GM06990 (cell line): ENCODE measurements at places on chromosomes 1 and 21.

DNA sequence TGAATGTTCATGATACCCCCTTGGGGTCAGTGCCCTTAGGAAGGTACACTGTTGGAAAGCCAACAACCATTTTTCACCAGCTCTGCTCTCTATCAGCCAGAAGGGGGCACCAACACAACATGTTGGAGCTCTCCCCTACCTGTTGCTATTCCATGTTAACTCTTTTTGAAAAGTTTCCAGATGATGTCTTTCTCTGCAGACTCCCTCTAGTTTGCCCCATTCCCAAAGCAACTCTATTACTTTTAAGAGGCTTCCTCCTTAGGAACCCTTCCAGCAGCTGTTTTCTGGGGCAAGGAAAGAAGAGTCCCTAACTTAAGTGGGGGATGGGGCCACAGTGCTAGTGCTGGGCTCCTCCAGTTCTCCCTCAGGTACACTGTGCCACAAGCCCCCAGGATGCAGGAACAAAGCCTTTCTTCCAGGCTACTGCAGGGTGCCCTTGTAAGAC lies 22.9 kb upstream of the NDC1 start:
- DNase-seq = no peak

DNA sequence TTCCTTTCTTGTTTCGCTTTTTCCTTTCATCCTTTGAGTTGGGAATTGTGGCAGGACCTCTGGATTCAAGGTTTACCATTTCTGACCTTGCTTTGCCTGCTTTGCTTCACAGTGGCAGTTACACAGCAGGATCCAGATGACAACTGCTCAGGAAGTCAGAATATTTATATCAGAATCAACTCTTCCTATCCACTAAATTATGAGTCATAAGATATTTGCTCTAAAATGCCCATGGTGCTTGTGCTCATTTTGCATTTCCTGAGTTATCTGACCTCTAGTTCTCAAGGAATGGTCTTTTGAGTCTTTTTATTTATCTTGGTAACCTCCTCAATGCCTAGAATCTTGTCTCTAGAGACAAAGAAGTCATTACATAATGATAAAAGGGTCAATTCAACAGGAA lies 290.8 kb downstream of the LRRC7 start:
- no peak for DNase-seq

- no peak for DNase-seq
Measured at GRCh38 chr1:83718338-83718737, 280.6 kb downstream of the TTLL7 start.

- no peak for DNase-seq
Measured at GRCh38 chr1:33257207-33257771, 997 bp downstream of the ZNF362 start.

- no peak for DNase-seq
Measured at GRCh38 chr1:74145086-74145485, 52.9 kb downstream of the LRRIQ3 start.

DNA sequence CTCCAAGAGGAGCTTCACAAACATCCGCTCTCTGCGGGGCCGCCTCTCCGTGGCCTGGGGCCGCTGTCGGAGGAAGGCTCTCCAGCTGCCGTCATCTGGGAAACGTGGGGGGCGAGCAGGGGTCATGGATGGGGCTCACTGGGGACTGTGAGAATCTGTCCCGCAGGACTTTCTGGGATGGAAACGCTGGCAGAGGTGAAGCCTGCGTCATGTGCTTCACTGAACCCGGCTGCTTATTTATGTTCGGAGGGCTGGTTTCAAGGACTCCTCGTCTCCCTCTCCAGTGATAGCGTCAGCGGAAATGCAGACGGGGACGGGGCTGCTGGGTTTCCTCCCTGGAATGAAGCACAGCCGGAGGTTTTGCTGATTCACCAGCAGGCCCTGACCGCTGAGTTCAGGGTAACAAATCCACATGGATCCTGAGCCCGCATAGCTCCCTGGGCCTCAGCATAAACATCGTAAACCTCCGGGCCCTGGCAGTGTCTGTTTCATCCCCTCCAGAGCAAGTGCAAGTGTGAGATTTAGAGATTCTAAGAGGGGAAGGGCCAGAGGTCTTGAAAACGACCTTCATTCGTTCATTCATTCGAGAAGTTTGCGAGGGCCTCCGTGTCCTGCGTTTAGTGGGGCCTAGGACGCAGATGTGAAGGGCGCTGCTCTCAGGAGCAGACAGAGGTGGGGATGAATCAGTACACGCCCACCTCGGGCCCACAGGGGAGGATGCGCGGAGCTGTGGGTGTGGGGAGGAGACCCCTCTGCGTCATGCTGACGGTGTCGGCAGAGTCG lies 7.0 kb upstream of the POFUT2 start:
- no peak for DNase-seq

DNA sequence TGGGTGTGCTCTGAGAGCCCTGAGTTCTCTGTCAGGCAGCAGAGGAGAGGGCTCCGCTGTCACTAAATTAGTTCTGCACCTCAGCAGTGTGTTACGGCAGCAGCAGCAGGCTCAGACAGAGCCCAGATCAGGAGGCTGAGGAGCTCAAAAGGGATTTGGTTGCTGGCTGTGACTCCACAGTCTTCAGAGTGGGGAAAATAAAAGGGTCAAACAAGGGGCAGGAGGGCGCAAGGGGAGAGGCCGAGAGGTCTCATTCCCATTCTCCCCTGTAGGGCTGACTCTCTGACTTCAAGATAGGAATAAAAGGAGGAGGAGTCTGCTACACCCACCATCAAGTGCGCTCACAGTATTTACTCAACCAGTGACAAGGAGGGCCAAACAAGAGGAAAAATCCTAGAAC lies 9.2 kb upstream of the SLC45A3 start:
- no peak for DNase-seq

GRCh38 chr1:24101796-24102586 lies 9.9 kb downstream of the MYOM3 start:
- DNase-seq = no peak

DNA sequence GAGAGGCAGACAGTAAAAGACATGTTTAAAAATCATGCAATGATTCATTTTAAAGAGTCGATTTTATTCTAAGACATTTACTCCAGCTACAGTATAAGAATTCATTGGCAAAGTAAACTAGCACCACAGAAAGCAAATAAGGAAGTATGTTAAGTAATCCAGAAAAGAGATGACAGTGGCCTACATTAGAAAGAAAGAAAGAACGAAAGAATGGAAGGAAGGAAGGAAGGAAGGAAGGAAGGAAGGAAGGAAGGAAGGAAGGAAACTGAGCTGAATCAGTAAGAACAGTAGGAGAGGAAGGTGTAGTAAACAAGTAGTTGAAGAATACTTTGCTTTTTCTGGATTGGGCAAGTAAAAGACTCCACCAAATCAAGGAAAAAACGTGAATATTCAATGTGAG lies 62.2 kb downstream of the ZZZ3 start:
- no peak for DNase-seq

- no peak for DNase-seq
Measured at GRCh38 chr1:245074898-245075297, 79.9 kb upstream of the KIF26B start.

GRCh38 chr1:1732381-1732780 lies 8.2 kb upstream of the CDK11A start:
- DNase-seq = no peak

GRCh38 chr1:239909898-239910297 lies 181.8 kb upstream of the FMN2 start:
- DNase-seq = no peak

DNA sequence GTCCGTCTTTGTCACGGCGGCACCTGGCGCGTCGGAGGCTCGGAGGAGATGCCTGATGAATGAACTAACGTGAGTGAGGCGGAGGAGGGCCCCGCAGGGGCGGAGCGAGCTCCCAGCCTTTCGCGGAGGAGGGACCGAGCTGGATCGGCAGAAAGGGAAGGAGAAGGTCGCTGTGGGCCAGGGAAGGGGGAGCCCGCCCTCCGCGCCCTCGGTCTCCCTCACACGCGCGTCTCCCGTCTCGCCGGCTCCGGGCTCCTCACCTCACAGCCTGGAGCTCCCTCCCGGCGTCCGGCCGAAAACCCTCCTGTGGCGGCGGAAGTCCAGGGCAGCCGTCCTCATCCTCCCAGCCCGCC lies 519 bp downstream of the ZNF496 start:
- peak; percentile 84 for DNase-seq

- peak; percentile 81 for DNase-seq
Measured at GRCh38 chr21:33229784-33230544, at the start of gene IFNAR2. IFNAR2 (plus strand) TSS chr21:33229938; CDS start chr21:33241923, 11,985 bp downstream.

DNA sequence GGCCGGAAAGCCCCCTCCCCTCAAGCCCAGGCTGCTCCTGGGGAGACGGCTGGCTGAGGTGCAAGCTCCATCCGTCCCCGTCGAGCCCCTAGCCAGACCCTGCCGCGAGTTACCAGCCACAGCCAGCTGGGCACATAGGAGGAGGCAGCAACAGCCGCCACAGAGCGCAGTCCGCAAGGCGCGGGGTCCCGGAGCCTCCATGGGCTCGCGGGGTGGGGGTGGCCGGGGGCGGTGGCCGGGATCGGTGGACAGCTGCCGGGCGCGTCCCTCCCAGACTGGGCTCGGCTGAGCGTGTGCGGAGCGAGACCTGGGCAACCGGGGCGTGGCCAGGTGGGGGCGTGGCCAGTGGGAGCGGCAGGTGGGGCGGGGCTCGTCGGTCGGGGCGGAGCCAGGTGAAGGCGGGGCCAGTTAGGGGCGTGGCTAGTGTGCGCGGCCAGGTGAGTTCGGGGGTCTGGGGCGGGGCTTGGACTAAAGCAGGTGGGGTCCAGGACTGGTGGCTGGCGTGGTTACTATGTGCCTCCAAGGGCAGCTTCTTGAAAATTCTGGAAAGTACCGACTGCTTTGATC lies at the start of gene CD164L2:
TSS of gene CD164L2 (minus strand) at position 295 of the 567 bp plus-strand sequence. CDS start at position 201, 94 bp downstream.
- no peak for DNase-seq

DNA sequence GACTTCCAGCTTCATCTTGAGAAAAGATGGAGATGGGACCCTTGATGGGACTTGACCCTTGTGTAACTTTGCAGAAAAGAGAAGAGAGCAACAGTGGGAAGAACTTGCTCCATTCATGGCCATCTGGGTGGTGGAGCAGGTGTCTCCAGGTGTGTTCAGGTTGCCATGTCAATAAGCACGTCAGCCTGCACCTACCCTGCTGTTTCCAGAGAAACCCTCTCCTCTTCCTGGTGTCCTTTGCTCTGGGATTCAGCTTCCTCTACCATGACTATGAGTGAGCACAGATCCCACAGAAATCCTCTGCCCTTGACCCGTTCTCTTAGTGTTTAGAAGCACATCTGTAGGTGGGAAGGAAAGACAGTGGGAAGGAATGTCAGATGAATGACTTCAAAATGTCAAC lies 21.8 kb upstream of the OTUD3 start:
- no peak for DNase-seq

DNA sequence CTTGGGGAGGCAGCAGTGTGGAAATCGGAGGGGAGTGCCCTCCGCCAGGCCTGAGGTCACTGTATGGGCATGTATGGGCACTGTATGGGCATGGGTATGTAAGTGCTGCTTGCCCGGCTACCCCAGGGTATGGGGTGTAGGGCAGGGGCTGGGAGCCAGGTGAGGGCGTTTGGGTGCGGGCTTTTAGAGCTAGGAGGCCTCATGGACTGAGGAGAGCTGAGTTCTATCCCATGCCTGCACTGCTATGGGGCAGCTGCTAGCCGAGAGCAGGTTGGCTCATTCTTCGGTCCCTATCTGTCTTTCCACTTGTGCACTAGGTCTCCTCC lies 5.3 kb downstream of the PKLR start:
- DNase-seq = no peak

DNA sequence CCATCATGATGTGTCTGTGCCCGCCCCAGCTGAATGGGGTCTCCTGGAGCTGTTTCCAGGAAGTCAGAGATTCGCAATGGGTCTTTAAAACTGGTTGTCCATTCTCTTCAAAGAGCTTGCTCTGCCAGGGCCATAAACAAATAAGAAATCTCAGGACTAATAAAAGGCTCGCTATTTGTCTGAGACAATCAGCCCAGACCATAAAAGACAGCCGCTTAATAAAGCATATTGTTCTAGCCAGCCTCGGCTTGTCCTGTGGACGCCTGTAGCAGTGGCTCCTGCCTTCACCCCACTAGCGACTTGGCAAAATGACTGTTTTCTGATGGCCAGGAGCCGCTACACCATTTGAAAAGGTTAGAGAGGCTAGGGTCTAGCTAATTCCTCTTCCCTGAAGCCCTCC lies 20.6 kb upstream of the SELENON start:
- DNase-seq = no peak

DNA sequence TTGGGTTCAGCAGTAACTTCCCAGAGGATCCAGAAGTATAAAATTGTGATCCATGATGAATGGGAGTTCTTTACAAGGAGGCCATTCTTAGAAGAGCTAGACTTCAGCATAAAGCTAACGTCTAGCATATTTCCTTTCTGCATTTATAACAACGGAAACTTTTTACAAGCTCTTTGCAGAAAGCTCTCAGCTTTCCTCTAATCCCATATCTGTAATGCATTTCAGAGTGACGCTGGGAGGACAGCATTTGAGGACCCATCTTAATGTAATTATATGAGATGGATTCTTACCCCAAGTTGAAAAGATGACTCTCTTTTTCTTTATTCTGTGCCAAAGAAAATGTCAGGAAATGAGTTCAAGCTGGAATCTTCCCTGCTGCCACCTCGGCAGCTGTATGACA lies 132.0 kb upstream of the CACHD1 start:
- DNase-seq = no peak

- no peak for DNase-seq
Measured at GRCh38 chr1:58695206-58695605, 4.7 kb downstream of the MYSM1 start.

DNA sequence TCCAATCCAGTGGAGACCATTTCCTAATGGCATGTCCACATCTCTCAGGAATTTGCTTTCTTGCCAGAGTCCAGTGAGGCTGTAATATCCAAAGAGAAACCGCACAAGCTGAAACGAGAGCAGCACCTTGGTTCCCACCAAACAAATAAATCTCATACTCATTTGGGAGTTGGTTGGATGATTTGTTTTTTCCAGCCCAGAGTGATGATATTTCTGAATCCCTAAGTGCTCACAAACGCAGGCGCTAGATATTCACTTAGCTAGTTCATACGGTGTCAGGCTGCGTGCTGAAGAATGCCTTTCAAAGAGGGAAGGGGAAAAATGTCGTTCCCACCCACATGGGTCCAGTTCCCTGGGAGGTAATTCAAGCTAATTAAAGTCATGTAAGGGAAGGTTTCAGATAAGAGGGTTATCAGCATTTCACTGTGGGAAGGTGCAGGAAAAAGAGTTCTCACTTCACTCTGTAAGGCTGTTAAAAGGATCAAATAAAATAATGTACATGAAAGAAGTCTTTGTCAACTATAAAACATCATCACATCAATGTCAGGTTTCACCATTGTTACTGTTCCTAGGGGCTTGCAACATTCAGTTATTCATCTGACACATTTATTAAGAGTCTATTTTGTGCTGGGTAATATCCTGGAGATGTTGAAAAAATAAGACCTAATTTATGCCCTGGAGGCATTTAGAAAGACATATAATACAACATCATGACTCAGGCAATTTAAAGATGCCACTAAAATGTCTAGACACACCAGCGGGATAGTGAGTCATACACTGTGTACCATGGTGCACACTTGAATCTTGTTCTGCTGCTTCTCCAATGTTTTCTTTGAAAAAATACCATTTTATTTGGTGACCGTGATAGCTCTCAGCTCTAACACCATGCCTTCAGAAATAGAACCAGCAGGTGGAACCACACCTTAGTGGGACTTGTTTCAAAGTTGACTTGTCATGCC lies 19.3 kb downstream of the DPT start:
- DNase-seq = no peak
